ENCODE measurements at places on chromosomes 11 and 22. TPM values are rescaled to one million over a fixed set of nuclear protein-coding genes. Genes with fewer than 3 reads are reported as not detected.

- peak; percentile 19 for DNase-seq
These were observed 8.8 kb downstream of the NXPE4 start for GRCh38 chr11:114586797-114587196.

GRCh38 chr11:10257478-10257877 lies 36.5 kb downstream of the SBF2 start:
- DNase-seq = no peak

DNA sequence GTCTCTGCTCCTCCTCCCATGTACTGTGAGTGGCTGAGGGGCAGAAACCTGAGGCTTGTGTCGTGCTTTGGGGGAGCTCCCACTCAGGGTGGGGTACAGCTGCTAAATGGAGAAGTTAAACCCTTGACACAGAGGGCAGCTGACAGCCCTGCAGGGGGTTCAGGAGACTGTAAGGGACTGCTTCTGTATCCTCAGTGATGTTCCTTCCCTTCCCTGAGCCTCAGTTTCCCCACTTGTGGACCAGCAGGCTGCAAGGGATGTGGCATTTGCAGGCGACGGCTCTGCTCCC lies 15.6 kb downstream of the SYNGR1 start:
- DNase-seq = no peak

DNA sequence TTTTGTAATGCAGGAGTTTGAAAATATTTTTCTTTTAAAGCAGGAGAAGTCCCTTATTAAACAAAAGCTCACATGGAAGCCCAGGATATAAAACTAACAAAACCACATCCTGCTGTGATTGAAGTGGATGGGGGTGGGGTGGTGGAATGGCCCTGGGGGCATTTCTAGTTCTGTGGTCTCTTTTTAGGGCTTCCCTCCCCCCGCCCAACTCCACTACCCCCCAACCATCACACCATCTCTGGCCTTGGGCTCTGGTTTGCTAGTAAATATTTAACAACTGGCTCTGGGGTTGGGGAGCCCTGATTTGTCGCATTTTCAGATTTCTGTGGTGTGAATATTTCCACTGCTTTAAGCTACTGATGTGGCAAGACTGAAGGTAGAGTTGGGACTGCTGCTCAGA lies 279.6 kb upstream of the PLET1 start:
- DNase-seq = no peak

- DNase-seq = no peak
These were observed 40.7 kb downstream of the ARHGAP8 start for GRCh38 chr22:44793106-44793505.

Gene BAIAP2L2
- 49.1 TPM for total RNA-seq

Gene MEI1
- not detected for total RNA-seq
